ENCODE measurements at places on chromosomes 5 and 9. TPM values are rescaled to one million over a fixed set of nuclear protein-coding genes. Genes with fewer than 3 reads are reported as not detected.

The CDC25C gene
- 4.7 TPM for polyA plus RNA-seq

The STC2 gene
- polyA plus RNA-seq = 4.1 TPM

The PARP8 gene
- 25.4 TPM for polyA plus RNA-seq

The SPINK4 gene
- polyA plus RNA-seq = not detected

The GARIN3 gene
- not detected for polyA plus RNA-seq

The SLC4A9 gene
- polyA plus RNA-seq = 0.14 TPM

Data from keratinocyte (primary cell).